ENCODE measurements at places on chromosomes 12 and 14.
A peak's percentile ranks its signal among the peaks of the same experiment; 100 is the strongest.

DNA sequence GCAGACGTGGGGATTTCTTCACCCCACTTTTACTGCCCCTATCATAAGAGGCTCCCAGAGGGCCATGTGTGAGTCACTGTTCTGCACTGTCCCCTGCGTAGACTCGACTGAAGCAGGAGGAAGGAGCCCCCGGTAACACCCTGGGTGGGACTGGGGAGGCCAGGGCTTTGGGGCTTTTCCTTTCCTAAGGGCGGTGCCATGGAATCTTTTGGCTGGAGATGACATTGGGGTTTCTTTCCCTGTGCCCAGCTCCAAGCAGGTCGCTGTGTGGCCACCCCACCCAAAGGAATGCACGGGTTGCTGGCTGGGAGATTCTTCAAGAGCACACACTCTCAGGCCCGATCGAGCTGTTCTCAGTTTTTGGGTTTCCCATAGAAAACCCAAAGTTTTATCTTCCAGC is 62.3 kb upstream of the RIN3 start:
- DNase-seq = no peak

GRCh38 chr12:34033628-34034296 is 11.5 kb downstream of the ALG10 start:
- no peak for DNase-seq

DNA sequence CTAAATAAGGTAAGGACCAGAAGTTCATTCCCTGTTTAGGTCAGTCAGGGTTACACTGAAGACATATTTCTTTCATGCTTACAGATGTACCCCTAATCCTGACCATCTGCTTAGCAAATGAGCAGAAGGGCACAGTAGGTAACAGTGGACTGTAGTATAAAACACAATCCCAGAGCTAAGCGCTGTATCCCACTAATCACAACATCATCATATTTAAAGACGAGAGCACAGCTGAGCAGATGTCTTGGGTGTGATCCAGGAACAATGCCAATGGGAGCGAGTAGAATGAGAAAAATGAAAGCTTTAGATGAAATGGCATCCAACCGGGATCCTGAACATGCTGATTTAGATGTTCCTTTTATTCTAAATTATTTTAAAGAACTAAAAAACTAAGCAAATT is 213.4 kb downstream of the CCER1 start:
- DNase-seq = no peak

GRCh38 chr12:31740628-31741027 is 11.8 kb upstream of the AMN1 start:
- no peak for DNase-seq

GRCh38 chr14:48731260-48731659 is 854.9 kb downstream of the RPS29 start:
- DNase-seq = no peak

GRCh38 chr14:102316338-102316742 is 3.2 kb upstream of the ZNF839 start:
- no peak for DNase-seq

- no peak for DNase-seq
These were observed 7.1 kb upstream of the ZDHHC22 start for GRCh38 chr14:77148510-77149231.

- DNase-seq = no peak
These were observed 41.2 kb downstream of the YLPM1 start for GRCh38 chr14:74804219-74804825.

DNA sequence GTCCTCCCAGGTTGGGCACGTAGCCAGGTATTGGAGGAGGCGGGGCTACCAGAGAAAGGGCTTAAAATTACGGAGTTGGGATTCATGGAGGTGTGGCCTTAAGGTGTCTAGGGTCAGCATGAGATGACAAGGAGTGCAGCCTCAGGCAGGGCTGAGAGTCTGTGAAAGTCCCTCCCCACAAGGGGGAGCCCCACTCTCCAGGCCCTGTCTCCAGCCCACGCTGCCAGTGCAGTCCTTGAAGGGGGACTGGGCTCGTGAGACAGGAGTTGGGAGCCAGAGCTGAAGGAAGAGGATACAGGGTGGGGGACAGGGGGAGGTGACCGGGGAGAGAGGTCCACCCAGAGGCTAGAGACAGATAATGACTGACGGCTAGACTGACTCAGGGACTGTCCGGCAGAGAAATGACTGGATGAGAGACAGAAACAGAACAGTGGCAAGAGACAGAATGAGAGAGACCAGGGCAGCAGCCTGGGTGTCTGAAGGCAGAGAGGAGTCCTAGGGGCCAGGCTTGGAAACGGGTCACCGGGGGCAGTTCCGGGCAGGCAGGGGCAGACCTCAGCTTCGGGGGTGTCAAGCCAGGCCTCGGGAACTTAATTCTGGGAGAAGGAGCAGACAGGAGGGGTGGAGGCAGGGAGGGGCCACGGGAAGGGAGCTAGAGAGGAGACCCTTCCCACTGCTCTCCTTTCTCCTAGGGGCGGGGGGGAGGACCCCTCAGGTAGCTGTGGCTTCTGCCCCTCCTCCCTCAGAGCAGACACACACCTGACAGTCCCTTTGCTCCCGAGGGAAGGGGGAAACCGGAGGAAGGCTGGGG is 970 bp downstream of the CDH24 start:
- DNase-seq = peak; percentile 60

DNA sequence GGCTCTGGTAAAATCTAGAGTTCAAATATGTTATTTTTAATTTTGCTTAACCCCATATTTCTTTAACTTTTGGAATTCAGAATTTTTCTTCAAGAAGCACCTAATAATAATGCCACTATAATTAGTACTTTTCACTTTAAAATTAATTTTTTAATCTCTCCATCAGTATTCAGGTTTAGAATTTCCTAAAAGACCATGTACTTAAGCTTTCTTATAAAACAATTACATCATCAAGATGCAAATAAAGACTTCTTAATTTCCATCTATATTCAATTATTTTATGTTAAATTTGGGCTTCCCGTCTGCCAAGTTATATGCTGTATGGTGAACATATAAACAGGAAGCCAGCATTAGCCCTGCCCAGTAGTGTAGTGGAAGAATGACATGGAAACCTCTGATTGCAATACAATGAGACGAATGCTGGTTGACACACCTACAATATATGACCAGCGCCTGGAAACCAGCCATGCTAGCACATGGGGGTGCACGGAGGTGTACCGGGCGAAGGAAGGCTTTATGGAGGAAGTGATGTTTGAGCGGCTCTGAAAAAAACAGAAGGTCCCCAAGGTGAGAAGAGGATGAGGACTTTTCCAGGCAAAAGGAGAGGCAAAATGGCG is 82.2 kb downstream of the LLPH start:
- DNase-seq = no peak

GRCh38 chr12:7837366-7837765 is 35.3 kb downstream of the SLC2A14 start:
- DNase-seq = no peak

GRCh38 chr14:45246691-45247090 is 6.3 kb downstream of the MIS18BP1 start:
- no peak for DNase-seq

GRCh38 chr14:76432827-76433752 is 57.2 kb downstream of the ESRRB start:
- no peak for DNase-seq

DNA sequence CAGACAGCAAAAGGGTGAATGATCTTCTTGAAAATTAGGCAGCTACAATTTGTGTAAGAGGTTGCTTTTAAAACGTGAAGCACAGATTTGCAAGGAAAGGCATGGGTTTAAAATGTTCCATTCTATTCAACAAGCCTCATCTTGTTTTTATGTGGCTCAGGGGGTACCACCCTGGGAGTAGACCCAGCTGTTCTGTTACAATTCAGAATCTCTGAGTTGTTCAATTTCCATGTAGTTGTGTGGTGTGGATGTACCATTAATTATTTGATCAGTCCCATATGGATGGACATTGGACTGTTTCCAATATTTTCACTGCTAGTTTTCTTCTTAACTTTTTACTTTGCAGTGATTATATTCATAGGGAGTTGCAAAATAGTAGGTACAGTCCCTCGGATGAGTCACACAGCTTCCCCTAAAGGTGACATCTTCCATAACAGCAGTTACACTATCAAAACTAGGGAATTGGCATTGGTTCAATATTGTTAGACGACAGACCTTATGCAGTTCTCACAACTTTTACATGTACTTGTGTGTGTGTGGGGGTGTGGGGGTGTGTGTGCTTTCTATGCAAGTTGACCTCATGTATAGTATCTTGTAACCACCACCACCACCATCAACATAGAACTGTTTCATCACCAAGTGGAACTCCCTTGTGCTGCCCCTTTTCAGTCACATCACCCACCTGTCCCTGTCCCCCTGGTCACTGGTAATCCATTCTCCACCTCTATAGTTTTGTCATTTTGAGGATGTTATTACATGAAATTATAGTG is 59.0 kb upstream of the CAPRIN2 start:
- no peak for DNase-seq

GRCh38 chr14:53956427-53957201 is at the start of gene BMP4:
Gene BMP4, minus strand, starts transcription at chr14:53956825. Its CDS starts 4,603 bp downstream, at chr14:53952222.
- DNase-seq = no peak

DNA sequence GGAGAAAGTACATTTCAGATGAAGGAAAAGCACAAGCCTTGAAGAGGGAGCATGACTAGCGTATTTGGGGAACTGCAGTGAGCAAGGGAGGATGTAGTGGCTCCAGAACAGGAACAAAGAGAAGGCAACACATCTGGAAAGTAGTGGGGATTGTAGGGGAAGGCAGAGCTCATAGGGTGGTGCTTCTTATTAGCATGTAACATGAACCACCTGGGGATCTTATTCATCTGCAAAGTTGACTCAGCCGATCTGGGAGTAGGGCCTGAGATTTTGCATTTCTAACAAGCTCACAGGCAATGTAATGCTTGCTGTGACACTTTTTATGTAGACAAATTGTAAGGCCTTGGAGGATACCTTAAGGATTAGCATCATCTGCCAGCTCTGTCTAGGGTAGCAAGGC is 447.3 kb downstream of the NELL2 start:
- no peak for DNase-seq

GRCh38 chr12:81450920-81451739 is 308.0 kb downstream of the PPFIA2 start:
- DNase-seq = no peak

DNA sequence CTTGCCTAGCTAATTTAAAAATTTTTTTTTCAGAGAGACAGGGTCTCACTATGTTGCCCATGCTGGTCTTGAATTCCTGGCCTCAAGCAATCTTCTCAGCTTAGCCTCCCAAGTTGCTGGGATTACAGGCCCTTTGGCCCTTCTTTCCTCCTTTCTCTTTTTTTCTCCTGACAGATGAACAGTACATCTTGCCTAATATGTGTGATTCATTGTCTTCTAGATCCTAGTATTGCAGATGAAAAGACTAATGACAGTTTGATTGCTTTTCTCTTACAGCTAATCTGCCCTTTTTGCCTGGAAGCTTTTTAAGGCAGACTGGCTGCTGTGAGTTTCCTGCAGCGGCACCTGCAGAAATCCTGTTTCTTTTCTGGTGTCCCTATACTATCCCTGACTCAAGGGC is 12.0 kb downstream of the DEPDC4 start:
- DNase-seq = no peak

- DNase-seq = no peak
These were observed 34.5 kb downstream of the SSPN start for GRCh38 chr12:26229910-26230309.

- DNase-seq = no peak
These were observed 76.1 kb downstream of the RBM19 start for GRCh38 chr12:113889891-113890581.

Measured in activated T-cell treated with anti-CD3 and anti-CD28 coated beads for 1 hour (primary cell).